NCI-H2107 (cell line): ENCODE measurements at places on chromosomes 3 and 15.

- DNase-seq = no peak
These were observed 18.1 kb downstream of the LNP1 start for GRCh38 chr3:100419406-100419805.

DNA sequence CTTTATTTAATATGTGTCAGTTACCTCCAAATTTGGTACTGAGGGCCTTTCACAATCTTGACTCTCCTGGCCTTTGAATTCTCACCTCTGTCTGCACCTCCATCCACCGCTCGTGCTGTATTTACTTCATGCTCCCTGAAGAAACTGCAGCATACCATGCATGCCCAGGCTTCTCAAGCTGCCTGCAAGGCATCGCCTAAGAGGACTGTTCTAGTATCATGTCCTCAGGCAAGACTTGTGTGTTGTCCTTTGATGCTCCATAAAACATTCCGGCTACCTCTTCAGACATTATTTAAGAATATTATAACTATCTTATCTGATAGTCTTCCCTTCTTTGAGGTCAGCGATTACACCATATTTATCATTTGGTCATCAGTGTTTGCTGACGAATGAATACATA is 682.5 kb downstream of the NR2F2 start:
- no peak for DNase-seq

GRCh38 chr3:171122240-171122639 is 95.7 kb upstream of the SLC2A2 start:
- DNase-seq = no peak

DNA sequence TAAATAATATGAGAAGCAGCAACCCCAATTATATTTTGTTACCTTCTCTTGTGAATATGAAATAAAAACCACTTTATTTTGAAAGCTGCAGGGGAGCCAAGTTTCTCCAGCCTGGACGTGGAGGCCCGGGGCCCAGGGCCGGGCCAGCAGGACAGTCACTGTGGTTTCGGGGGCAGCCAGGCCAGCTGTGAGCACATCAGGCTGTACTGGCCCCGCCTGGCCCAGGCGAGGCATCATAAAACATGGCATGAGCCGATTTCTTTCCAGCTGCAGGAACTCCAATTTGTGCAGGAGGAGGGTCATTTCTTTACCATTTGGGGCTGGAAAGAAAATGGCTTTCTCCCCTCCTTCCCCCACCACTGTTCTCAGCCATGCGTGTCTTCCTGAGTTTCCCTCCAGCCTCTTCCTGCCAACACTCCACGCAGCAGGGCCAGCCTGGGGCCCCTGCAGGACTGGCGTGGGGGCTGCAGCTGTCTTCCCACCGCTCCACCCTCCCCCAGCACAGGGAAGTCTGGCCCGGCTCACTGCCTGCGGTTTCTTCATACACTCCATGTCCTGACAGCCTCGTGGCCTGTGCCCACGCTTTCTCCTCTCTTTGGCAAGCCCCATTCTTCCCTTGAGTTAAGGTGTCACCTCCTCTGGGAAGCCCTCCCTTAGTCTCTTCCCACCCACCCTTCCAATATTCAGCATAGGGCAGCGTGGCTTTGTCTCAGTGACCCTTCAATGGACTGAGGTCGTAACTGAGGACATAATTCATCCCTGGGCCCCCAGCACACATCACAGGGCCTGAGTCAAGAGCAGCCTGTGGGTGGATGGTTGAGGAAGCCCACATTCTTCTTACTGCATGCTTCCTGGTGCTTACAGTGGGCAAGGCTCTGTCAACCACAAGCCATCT is 135.8 kb downstream of the CHSY1 start:
- DNase-seq = no peak

DNA sequence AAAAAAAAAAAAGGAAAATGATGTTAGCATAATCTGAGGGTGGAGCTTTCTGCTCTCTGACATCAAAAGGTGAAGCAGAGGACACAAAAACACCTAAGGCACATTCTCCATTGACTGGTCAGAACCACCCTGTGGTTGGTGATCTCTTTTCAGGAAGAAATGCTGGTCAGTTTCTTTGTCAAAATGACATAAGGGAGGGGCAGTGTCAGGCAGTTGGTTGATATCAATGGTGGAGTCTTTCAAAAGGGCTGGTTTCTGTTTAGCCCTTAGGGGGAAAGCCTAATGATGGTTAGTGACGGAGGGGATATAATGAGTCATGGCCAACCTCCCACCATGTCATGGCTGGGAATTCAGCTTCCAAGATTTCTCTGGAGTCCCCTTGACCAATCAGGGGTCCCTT is 185.9 kb upstream of the GBE1 start:
- no peak for DNase-seq

GRCh38 chr3:127475975-127476705 is 114.4 kb downstream of the TPRA1 start:
- no peak for DNase-seq

- DNase-seq = no peak
These were observed 6.1 kb upstream of the HOMER2 start for GRCh38 chr15:82958638-82959037.

GRCh38 chr15:60529332-60529731 is 50.4 kb upstream of the ICE2 start:
- no peak for DNase-seq

DNA sequence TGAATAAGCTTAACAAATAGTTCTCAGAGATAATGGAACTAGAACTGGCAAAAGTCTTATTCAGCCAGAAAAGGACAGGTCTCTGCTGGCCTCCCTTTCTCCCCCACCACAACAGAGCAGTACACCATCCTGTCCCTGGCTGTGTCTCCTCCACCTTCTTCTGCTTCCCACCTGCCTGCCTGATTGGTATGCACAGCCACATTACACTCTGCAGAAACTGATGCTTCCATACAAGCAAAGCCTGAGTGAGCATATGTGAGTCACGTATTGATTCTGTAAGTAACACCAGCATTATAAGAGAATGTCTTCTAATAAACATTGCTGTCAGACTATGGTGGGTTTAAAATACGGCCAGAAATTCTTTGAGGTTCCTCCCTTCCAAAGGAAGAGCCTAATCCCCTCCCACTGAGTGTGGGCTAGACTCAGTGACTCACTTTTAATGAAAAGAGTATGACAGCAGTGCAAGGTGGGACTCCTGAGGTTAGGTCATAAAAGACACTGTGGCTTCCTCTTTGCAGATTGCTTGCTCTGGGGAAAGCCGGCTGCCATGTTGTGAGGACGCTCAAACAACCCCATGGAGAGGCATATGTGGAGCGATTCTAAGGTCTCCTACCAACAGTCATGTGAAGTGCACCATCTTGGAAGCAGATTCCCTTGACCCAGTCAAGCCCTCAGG is 44.4 kb downstream of the ANXA2 start:
- DNase-seq = no peak

DNA sequence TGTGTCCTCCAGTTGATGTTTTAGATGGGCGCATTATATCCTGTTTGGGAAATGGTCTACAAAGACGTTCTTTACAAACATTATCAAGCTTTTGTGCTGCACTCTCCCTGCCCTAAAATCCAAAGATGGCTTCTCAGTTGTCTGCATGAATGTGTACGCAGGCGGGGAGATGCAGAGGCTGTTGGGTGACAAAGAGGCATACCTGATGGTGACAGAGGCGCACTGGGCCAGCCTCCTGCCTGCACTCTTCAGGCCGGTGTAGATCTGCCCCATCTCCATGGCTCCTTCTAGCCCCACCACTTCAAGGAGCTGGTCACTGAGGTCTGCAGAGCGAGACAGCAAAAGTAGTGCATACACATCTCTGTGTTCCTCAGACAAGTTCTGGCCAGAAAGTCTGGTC is 55.8 kb upstream of the ETV5 start:
- no peak for DNase-seq

GRCh38 chr3:122247087-122247824 is 63.8 kb downstream of the CASR start:
- DNase-seq = no peak

- no peak for DNase-seq
These were observed 169.7 kb upstream of the NR2F2 start for GRCh38 chr15:96160800-96161199.

GRCh38 chr3:185630182-185630622 is 44.1 kb downstream of the SENP2 start:
- DNase-seq = no peak

DNA sequence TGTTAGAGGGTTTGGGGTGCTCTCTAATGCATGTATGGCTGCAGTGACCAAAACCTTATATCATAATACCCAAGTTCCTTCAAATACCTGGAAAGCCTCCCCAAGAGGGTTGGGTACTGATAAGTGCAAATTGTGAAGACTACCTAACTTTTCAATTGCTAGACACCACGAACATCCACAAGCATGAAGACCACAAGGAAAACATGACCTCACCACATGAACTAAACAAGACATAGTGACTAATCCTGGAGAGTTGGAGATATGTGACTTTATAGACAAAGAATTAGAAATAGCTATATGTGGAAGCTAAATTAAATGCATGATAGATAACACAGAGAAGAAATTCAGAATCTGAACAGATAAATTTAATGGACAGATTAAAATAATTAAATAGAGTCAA is 23.9 kb upstream of the AADACL2 start:
- DNase-seq = no peak

DNA sequence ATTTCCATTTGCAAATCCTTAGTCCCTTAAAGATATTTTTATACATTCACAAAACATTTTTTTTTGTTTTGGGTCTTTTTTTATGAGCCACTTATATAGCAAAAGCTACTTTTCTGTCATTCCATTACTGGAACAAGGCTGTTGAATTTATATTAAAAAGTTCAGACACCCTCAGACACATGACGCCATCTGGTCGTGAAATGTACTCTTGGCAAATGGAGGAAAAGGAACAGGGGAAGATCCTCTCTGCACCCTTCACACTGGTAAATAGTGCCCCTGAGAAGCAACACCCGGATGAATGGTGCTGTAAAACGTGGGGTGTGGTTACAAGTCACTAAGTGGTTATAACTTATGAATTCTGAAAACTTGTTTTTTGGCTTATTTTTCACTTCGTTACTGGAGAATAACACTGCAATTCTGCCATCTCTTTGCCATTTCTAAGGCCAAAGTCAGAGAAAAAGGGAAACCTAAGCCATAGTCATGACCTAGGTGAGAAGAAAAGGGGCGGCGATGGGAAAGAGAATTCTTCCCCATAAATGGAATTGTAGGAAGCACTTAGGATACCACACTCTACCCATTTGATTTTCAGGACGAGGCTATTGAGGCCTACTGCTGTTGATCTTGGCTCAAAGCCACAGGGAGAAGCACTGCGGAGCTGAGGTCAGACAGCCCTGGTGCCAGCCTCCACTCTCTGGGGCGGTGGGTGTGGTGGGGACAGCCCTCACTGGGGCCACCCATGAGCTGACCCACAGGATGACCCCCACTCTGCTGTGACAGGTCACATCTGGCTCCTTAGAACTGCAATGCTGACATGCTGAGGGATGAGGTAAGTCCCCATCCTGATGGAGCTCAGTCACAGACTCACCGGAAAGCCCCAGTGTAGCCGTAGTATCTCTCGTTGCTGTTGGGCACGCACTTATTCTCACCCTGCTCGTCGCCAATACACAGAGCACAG is 21.9 kb downstream of the LTF start:
- no peak for DNase-seq

GRCh38 chr3:141312354-141313092 is 55.8 kb upstream of the ZBTB38 start:
- DNase-seq = no peak

GRCh38 chr15:59420986-59421618 is 16.9 kb upstream of the FAM81A start:
- DNase-seq = no peak

DNA sequence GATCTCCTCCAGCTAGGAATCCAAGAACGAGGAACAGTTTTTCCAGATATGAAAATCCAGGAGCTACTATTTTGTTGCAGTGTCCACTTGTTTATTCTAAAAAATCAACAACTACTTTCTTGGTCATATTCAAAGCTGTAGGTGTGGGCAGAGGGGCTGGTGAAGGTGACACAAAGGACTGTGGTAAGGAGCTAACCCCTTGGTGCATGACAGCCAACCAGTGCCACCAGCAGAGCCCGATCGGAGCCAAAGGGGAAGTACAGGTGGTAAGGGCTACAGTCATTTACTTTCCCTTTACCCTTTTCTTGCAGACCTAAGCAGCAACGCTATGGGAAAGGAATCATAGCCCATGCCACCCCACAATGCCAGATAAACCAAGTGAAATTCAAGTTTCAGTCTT is 30.7 kb downstream of the PLA1A start:
- DNase-seq = no peak

- no peak for DNase-seq
These were observed 54.9 kb downstream of the ABCC5 start for GRCh38 chr3:183962807-183963206.

DNA sequence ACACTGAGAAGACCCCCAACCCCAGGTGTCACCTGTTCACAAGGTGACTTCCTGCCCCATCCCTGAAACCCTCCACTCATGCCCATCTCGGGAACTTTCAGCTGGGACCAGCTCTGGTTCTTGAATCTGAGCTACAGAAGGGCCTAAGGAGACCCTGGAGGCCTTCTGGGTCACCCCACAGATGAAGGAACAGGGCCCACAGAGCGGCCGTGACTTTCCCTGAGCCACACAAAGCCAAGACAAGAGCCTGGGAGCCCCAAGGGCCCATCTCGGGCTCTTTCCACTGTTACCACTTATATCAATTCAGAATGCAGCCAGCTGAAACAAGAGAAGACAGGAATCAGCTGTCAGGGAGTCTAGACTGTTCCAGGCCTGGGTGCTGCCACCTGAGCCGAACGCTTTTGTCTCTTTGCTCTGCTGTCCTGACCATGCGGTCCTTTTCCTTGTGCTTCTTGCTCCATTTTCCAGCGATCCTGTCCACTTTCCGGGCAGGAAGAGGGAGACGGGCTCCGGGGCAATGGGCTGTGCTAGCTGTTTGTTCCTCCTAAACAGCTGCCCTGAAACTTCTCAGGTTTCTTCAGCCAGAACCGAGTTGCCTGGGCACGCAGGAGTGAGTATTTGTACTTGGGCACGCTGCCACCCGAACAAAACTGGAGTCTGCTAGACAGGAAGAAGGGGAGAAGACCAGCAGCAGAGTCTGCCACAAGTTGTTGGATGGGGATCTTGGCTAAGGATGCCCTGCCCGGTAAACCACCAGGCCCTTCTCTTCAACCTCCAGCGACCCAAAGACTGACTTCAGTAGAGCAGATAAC is 28.0 kb upstream of the PIGZ start:
- peak; percentile 85 for DNase-seq

- no peak for DNase-seq
These were observed 32.2 kb upstream of the FMN1 start for GRCh38 chr15:33226559-33227181.

DNA sequence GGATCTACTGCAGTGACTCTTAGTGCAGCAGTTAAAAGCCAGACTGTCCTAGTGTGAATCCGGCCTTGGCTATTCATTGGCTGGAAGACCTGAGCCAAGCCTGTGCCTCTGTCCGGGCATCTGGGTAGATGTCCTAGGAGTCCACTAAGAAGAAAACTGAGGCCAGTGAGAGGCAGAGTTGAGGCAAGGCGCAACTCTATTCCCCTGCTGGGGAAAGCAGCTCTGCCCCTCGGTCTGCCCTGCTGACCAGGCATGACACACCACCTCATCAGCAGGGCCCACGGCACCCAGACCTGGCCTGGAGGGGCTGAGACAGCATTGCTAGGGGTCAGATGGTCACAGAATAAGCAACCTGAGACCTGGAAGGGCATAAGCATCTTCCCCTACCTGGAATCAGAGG is 46.7 kb upstream of the ABHD2 start:
- no peak for DNase-seq
